Cortex of kidney (tissue), 1 donor: ENCODE measurements at places on chromosomes 1 and 21.

DNA sequence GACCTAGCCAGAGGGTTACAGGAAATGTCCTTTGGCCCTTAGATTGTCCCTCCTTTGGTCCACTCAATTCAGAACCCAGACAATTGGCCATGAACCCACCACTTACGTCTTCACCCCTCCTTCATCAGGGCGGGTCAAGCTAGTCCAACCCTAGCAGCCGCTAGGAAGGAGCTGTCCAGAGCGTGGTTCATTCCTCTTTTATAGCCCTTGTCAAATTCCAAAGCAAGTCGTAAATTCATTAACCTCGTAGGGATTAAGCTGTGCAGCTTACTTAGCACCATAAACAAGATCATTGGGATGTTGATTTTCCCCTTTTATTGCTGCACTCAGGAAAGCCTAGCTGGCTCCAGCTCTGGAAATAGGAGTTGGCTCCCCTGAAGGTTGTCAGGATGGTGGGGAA, 90.1 kb downstream of the TMEM53 start:
- no peak for DNase-seq

DNA sequence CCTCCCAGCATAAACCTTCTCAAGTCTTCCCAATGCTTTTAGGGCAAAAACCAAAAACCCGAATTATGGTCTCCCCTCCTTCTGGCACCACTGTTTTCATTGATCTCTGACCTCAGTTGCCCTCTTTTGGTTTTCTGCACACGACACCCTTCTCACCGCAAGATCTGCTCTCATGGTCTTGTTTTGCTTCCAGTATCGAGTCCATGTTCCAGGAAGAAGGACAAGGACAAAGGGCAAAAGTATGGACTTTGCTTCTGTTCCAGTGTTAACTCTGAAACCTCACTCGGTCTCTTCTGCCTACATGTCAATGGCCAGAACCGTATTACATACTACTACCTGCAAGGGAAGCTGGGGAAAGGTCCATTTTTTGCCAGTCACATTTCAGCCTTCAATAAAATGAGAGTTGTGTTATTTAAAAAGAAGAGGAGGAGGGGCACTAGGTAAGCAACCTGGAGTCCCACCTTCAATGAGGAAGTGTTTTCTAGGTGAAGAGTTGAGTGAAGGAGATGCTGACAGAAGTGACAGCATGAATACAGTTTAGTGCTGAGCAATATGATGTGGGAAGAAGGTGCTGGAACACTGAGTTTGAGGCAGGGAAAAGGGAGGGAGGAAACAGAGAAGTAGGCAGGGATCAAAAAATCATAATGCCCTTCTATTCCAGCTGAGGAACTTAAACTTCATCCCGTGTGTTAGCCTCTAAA, 183.4 kb downstream of the FGGY start:
- DNase-seq, result no peak

- DNase-seq, result no peak
Measured at GRCh38 chr1:39407896-39408640, 83.4 kb upstream of the BMP8A start.

DNA sequence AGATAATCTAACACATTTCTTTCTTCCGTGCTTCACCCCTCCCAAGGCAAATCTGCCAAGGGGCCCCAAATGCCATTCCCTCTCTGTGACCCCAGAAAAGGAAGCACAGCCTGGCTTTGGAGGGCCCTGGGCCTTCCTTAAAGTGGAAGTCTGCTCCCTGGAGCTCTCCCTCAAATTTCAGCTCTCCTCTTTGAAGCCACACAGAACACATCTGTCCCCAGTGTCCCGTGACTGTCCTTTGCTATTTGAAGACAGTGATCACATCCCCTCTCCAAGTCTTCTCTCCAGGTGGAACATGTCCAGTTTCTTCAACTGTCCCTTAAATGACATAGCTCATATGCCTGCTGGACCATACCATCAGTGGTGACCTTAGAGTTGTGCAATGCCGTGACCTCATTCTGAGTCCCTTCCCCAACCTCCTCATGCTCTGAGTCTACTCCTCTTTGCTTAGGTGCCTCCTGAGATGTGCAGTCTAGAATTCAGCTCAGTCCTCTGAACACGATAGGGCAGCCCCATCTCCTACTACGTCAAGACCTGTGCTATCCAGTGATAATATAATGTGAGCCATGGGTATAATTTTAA, 18.4 kb upstream of the FOXO6 start:
- no peak for DNase-seq

GRCh38 chr1:99755664-99756063, 10.8 kb downstream of the FRRS1 start:
- no peak for DNase-seq

- DNase-seq, result no peak
Measured at GRCh38 chr1:230621324-230622030, 20.8 kb upstream of the COG2 start.

DNA sequence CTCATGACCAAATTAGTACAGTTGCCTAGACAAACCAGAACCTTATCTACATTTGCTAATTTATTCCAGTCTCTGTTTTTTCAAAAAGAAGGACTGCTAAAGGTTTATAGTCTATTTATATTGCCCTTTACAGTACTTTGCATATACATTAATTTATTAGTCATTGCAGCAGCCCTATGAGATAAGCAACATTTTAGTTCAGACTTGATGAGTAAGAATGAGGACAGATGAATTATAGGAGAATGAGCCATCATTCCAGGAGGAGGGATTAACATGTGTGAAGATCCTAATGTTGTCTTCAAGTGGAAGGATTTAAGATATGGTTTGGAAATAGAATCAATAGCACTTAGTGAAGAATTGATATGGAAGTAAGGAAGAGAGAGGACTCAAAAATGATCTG, 152.4 kb downstream of the KCTD3 start:
- no peak for DNase-seq
